ENCODE measurements at places on chromosomes 1 and 21.

DNA sequence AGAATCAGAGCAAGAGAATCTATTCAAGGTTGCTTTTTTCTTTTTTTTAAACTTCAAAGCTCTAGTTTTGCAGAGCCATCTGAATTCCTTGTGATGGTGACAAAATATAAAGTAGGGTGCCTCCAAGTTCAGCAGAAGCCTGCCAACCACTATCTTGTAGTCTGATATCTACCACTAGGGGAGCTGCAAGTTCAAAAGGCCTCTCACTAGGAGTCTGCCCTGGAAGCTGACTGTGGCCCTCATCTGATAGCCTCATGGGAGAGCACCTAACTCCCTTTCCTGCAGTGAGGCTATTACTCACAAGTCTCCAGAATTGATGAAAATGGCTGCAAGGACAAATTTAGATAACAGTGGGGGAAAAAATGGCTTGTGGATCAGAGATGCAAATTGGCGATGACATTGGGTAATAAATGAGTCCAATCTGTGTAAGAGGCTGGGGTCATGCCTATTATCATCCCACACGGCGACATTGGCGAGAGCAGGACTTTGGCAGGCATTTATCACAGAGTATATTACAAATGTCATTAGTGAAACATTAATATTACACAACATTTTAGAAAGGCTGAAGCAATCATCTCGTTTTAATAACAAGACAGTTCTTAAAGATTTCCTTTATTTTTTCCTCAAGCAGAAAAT, 10.7 kb upstream of the ZP4 start:
- DNase-seq = peak; percentile 15

- no peak for DNase-seq
Measured at GRCh38 chr1:15680561-15681348, 3.4 kb upstream of the PLEKHM2 start.

DNA sequence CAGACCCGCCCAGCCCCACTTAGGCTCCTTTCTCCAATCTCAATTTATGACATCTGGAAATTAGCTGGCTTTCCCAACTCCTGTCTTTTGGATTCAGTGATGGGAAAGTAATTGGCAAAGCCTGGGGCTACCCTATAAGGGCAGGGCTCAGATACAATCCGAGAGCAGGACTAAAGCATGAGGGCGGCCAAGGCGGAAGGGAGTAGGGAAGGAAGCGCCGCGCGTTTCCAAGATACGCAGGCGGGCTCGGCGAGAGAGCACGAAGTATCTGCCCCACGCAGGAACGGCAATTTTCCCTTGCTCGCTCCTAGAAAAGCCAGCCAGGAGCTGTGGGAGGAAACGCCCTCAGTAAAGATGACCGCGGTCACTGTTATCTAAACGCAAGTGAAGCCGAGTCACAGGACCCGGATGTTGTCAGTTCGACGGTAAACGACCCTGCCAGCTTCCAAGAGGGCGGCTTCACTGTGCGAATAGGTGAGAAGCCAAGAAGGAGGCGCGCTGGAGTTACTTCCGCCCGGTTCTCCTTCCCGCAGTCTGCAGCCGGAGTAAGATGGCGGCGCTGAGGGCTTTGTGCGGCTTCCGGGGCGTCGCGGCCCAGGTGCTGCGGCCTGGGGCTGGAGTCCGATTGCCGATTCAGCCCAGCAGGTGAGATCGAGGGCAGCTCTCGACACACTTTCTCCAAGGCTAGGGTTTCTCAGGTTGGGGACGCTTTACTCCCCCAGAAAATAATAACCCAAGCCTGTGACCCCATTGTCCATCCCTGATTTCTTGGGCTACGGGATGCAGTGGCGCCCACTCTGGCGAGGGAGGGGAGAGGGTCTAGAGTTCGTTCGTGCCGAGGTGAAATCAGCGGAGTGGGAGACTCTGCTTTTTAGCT, at the start of gene NDUFS2:
Gene NDUFS2, plus strand, starts transcription at position 532 of the 877 bp plus-strand sequence. Its CDS starts 19 bp downstream, at position 551.
- peak; percentile 99 for DNase-seq

DNA sequence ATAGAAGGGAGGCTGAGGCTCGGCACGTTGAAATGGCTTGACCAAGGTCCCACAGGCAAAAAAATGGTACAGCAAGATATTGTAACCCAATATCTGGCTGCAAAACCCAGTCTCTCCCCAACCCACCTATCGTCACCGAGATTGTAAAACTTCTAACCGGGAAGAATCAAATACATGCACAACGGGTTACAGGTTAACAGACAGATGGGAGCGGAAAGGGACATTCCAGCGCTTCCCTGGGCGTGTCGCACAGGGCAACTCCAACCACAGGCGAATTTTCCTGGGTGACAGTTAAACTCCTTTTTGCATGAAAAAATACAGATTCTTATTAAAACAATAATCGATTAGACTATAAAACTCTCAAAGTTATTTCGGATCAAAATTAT, 31.8 kb upstream of the JUN start:
- DNase-seq = no peak

- no peak for DNase-seq
Measured at GRCh38 chr21:42988236-42988965, 14.0 kb downstream of the PKNOX1 start.

DNA sequence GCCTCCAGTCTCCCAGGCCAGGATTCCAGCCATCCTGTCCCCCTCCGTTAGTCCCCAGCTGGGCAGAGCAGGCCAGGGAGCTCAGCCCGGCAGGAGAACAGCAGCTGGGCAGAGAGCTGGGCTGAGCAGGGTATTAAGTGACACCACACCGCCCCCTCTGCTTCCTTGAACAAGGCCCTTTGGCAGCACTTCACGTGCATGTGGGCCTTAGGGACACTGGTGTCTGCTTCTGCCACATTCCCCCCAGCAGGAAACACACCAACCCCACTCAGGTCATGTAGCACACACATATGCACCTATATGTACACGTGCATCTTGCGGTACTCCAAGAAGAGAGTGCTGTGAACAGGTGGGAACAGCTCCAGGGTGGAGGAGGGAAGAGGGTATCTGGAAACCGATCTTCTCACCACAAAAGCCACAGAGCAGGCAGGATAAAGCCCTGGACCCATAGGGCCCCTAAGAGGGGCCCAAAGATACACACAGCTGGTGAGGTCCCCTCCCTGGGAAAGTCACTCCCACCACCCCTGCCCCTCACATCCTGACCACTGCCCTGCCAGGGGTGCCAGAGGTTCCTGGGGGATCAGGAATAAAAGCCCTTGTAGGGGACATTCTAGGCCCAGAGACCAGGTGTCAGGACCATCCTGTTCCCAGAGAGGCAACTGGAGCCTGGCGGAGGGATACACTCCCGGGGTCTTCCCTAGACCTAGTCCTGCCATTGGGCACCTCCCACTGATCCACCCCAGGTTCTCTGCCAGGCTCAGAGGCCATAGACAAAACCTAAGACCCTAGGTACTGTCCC, 4.5 kb downstream of the EPHA2 start:
- no peak for DNase-seq

DNA sequence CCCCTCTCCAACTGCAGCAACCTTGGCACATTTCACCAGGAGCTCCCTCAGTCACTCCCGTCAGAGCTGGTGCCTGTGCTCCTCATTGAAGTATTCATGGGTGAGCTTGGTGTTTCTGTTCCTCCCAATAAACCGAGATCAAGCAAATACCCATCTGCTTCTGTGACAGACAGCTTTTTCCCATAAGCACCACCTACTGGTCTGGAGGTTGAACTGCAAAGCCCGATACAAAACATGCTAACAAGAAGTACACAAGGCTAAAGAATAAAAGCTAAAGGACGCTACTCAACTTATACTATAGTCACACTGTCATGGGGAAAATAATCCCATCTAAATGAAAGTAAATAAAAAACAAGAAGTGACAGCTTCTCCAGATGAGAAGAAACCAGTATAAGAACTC, 111.9 kb upstream of the C21orf91 start:
- DNase-seq = peak; percentile 4

DNA sequence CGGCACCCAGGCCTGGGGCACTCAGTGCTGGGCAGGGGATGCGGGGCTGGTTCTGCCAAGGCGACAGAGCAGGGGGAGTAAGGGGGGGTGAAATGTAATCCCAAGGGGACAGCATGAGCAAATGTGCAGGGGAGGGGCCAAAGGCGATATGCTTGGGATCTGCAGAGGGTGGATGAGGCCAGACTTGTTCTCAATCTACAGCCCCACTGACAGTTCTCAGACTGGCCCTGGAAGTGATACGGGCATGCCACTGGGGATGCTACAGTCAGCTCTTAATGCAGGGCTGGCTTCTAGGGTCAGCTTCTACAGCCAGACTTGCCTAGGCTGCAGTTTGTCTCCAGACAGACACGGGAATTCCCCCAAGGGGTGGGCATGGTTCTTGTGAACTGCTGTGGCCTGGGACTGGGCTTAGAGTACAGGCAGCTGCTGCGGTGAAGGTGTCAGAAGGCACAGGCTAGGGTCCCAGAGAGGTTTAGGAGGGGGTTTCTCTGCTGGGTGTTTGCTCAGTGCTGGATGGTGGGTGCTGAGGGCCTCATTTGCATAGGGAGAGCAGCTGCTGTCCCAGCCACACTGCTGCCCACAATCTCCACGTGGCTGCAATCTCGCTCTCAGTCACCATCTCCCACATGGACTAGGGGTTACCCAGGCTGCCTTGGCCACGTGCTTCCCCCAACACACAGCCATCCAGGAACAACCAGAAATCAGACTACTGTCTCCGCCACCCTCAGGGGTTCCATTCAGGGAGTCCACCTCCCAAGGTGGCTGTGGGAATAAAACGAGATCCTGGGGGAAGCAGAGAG, 190.1 kb downstream of the HIVEP3 start:
- no peak for DNase-seq

DNA sequence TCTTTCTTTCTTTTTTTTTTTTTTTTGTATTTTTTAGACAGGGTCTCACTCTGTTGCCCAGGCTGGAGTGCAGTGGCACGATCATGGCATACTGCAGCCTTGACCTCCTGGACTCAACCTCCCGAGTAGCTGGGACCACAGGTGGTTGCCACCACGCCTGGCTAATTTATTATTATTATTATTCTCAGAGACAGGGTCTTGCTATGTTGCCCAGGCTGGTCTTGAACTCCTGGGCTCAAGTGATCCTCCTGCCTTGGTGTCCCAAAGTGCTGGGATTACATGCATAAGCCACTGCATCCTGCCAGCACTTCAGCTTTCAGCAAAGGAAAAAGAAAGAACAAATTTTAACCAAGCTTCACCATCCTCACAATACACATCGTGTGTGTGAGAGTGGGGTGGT, 97.9 kb upstream of the SERBP1 start:
- no peak for DNase-seq

DNA sequence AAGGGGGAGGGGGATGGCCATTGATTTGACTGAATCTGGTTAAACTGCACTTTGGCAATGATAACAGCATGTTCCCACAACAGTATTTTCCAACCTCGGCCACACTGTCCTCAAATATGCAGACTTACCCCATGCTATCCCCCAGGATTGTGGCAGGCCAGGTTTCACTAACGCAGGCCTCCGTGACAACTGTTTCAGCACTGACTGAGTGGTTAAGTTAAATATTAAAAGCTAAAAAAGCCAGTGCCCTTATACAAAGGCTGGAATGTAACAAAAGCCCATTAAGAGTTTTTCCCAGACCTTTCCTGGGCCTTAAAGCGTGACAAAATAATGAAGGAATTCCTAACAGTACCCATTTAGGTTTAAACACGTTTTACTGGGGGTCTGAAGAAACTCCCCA, 202.9 kb downstream of the USP25 start:
- no peak for DNase-seq

DNA sequence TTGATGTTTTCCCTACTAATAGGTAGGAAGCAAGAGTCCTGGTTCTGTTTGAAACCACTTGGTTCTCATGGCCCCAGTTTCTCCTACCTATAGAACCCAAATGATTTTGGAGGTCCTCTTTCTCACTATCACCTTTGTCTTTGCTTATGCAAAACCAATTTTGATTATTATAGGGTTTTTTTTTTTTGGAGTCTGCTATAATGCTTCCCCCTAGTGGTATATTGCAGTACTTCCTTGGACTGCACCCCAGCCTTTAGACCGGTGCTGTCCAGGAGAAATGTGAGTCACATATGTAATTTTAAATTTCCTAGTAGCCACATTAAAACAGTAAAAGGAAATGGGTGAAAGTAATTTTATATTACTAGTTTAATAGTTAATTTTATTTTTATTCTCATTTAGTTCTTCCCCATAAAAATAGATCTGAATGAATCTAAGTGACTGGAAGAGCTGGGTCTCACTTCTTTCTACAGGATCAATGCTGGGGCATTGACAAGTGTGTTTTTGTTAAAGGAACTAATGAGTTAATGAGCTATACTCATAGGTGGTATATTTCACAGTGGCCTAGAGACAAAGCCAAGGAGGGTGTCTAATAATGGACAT, 10.6 kb downstream of the FCMR start:
- peak; percentile 22 for DNase-seq

DNA sequence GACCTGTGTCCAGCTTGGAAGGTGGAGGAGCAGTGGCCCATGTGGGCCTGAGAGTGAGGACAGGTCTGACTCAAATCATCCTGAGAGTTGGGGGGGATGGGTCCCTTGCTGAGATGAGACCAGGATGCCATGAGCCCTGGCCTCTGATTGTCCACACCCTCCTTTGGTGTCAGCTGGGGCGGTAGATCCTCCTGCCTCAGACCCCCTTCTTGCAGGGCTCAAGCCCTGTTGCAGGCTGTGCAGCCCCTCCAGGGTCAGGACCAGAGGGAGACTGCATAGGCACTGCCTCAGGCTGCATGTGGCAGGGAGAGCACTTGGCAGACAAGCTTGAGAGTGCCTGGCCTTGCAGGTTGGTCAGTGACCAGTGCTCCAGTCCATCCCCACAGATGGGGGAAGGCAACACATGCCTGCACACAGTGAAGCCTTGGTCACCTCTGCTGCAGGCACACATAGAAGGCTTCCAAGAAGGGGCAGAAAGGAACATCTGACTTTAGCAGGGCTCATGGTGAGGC, 82.2 kb upstream of the ACTRT2 start:
- DNase-seq = no peak

- DNase-seq = peak; percentile 43
Measured at GRCh38 chr1:150765296-150765976, at the start of gene CTSS. TSS of gene CTSS (minus strand) at chr1:150765778. CDS start at chr1:150764763, 1,015 bp downstream.

DNA sequence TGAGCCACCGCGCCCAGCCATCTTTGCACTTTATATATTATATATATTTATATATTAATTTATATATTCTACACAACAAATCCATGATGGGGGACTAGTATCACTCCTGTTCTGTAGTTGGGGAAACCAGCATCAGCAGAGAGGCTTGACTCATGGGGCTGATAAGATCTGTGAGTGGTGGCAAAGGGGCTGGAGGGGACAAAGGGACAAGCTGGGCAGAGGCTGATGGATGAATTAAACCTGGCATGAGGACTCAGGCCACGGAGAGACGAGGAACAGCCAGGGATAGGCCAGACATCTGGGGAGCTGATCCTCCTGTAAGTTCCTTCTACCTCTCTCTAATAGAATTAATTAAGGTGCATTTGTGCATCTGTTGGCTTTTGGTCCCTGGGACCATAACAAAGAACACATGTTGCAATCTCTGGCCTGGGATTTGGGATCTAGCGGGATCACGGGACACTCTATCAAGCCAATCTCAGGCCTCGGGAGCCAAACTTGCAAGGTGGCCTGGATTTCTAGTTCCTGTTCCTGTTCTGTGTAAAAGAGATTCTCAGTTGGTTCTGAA, 7.6 kb downstream of the CNR2 start:
- DNase-seq = no peak

DNA sequence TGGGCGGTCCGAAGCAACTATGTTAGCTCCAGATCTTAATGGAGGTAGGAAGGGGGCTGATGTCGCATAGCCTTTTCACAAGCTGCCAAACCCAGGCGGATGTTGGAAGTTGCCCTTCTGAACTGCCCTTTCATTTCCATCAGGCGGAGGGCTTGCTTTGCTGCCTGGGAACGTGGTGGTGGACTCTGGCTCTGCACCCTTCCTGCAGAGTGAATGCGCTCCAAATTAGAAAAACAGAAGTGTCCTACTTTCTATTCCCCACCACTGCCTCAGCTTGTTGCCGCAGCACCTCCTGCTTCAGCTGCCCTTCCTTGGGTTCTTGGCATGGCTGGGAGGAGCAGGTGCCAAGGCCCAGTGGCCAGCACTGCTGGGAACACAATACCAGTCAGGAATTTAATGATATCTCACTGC, 60.6 kb downstream of the AK4 start:
- DNase-seq = no peak
